ENCODE measurements at places on chromosomes 4 and X.

- DNase-seq = no peak
These were observed 5.2 kb downstream of the KLF3 start for GRCh38 chr4:38669208-38669607.

GRCh38 chr4:155899891-155900290 is 3.6 kb upstream of the TDO2 start:
- no peak for DNase-seq

GRCh38 chr4:71709961-71710360 is 73.9 kb downstream of the GC start:
- no peak for DNase-seq

DNA sequence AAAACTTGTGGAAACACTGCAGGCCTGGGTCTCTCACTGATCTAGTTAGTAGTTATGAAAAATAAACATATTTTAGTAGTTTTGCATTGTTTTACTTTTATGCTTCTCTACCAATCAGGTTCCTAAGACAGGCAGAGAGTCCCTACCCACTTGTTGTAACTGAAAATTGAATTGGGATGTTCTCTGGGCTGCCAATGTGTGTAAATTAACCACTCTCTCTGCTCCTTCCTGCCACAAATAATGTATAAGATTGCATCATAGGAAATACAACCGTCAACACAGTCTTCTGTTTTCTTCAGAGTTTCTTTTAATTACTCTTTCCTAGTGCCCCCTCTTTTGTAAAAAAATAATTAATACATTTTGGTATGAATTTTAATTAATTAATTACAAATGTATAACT is 677.3 kb downstream of the FSTL5 start:
- DNase-seq = no peak

- no peak for DNase-seq
These were observed 680.9 kb upstream of the ATOH1 start for GRCh38 chr4:93147524-93148212.

- DNase-seq = no peak
These were observed 12.7 kb downstream of the TSR2 start for GRCh38 chrX:54452920-54453319.

DNA sequence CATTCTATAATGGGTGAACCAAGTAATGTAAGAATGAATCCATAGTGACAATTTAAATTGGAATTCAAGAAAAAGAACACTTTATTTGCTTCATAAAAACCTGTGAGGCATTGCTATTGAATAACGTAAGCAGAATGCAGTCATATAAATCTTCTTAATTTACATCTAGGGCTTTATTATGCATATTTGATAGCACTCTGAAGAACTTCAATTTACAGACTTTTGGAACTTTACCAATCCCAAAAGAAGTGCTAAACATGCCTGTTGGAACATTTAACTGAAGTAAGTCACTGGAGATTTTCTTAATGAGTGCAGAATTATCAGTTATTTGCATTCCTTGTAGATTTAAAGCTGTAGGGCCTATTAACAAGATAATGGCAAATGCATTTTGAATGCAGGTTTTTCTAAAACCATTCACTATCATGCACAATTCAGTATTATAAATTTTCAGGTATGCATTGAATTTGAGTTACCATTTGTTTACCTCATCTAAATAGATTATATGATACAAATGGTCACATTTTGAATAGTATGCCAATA is 1181.2 kb downstream of the ARAP2 start:
- DNase-seq = no peak

- no peak for DNase-seq
These were observed 1.1 kb downstream of the MAML3 start for GRCh38 chr4:140152751-140153418.

Data from SJSA1 (cell line).